ENCODE measurements at places on chromosomes 13 and 19. TPM values are rescaled to one million over a fixed set of nuclear protein-coding genes. Genes with fewer than 3 reads are reported as not detected.

PLA2G4C gene
- 4.3 TPM for total RNA-seq

NLRP9 gene
- not detected for total RNA-seq

KCNC3 gene
- total RNA-seq: 4.1 TPM

EDNRB gene
- not detected for total RNA-seq

NBEA gene
- 0.45 TPM for total RNA-seq

ZFP28 gene
- 5.6 TPM for total RNA-seq

ZNF805 gene
- 11.2 TPM for total RNA-seq

WASF3 gene
- total RNA-seq: 0.12 TPM

TTC9B gene
- not detected for total RNA-seq

ZNF534 gene
- not detected for total RNA-seq

DMKN gene
- not detected for total RNA-seq

SMIM44 gene
- total RNA-seq: not detected

FAM216B gene
- total RNA-seq: not detected

ZNF714 gene
- 22.0 TPM for total RNA-seq

SIGLEC12 gene
- total RNA-seq: 1.1 TPM

ZNF417 gene
- 30.7 TPM for total RNA-seq

IRS2 gene
- 4.2 TPM for total RNA-seq

PLEKHF1 gene
- 52.1 TPM for total RNA-seq

SIGLEC8 gene
- total RNA-seq: not detected

WDR87 gene
- total RNA-seq: not detected

ZNF440 gene
- 16.3 TPM for total RNA-seq

GJB2 gene
- total RNA-seq: 5.6 TPM

IRGC gene
- total RNA-seq: not detected

CCDC8 gene
- total RNA-seq: not detected

ZNF675 gene
- total RNA-seq: 20.9 TPM

CPB2 gene
- total RNA-seq: not detected

BCAM gene
- not detected for total RNA-seq

EPS8L1 gene
- total RNA-seq: 3.2 TPM

RNF17 gene
- total RNA-seq: 0.29 TPM

CDX2 gene
- not detected for total RNA-seq

ADGRE2 gene
- total RNA-seq: 0.42 TPM

KLK7 gene
- total RNA-seq: not detected

SULT2A1 gene
- not detected for total RNA-seq

FGF21 gene
- total RNA-seq: not detected

SYDE1 gene
- 0.29 TPM for total RNA-seq

OR2Z1 gene
- total RNA-seq: not detected

CLEC11A gene
- total RNA-seq: 1.3 TPM

Data from activated CD4-positive, alpha-beta T cell treated with anti-CD3 and anti-CD28 coated beads, Interleukin-2, amount 10 ng/mL, durations not matched to agents 7 days and 5 days (primary cell).